ENCODE measurements at places on chromosomes 11 and 22.
A peak's percentile ranks its signal among the peaks of the same experiment; 100 is the strongest.

DNA sequence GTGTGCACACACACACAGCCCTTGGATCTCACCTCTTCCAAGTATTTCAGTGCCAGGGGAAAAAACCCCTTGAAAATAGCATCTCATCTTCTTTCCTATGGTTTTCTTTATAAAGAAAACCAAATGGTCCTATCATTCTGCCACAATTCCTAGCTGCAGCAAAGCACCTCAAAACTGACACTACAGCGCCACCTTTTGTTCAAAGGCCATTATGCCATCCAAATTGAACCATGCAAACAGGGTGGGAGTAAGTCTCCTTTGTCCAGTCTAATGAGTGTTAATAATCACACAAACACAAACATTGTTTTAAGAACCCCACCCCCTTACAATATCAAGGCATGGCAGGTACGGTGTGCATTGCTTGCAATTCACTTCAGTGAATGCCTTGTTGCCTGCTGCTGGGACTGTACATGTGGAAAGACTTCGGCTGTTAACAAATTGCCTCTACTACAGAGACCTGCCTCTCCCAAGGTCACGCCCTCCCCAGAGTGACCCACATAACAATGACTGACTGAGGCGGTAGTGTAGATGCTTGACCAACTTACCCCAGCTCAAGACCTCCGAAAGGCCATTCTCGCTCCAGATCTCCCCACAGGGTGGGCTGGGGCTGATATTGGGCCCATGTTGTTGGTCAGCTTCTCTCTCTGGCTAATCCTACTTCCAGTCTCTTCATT, 31.7 kb downstream of the FAM181B start:
- DNase-seq, result peak; percentile 42

- DNase-seq, result peak; percentile 5
Measured at GRCh38 chr11:28903716-28904115, 795.5 kb downstream of the METTL15 start.

- DNase-seq, result no peak
Measured at GRCh38 chr11:70029115-70029860, 48.8 kb upstream of the ANO1 start.

GRCh38 chr11:36501236-36501635, 8.8 kb downstream of the TRAF6 start:
- DNase-seq, result no peak

DNA sequence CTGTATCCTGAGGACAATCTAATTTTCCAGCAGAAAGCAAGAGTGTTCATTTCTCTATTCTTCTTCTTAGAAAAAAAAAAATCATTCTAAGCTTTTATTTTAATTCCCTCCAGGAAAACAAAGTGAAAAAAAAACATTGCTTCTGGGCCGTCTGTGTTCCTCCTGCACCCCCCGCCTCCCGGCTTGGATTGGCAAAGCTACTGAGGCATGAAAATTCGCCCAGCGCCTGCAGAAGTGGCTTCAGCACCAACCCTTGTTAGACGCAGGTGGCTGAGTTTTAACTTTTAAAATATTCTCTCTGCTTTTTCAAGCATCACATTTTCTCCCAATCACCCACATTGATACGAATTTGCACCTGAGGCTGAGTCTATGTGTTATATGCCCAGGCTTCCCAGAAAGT, 401.6 kb downstream of the BRD1 start:
- DNase-seq, result no peak

GRCh38 chr11:80816966-80817365, 1376.1 kb upstream of the TENM4 start:
- no peak for DNase-seq

- DNase-seq, result no peak
Measured at GRCh38 chr11:127818625-127819024, 768.7 kb downstream of the ETS1 start.
